Brain microvascular endothelial cell (primary cell): ENCODE measurements at places on chromosomes 6 and 20.

- DNase-seq = no peak
Measured at GRCh38 chr6:108875161-108875555, 26.9 kb downstream of the ARMC2 start.

DNA sequence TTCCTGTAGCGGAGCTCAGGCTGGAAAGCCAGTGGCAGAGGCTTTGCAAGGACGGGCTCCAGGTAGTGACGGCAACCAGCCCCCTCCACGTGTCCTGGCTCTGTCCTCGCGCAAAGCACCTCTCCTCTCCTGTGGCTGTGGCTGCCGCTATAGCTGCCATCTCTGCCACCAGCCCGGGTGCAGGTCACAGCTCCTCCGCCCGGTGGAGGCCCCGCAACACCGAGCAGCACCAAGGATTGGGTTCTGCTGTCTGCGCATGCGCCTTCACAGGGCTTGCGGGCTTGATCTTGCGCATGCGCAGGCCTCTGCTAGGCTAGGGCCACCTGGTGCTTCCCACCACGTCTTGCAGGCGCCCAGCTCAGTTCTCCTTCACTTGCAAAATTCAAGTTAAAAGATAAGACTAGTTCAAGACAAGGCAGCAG lies 625.4 kb downstream of the QKI start:
- no peak for DNase-seq

GRCh38 chr6:154981079-154981870 lies 13.8 kb upstream of the TIAM2 start:
- DNase-seq = no peak

GRCh38 chr6:133214267-133214666 lies 26.9 kb upstream of the EYA4 start:
- no peak for DNase-seq

DNA sequence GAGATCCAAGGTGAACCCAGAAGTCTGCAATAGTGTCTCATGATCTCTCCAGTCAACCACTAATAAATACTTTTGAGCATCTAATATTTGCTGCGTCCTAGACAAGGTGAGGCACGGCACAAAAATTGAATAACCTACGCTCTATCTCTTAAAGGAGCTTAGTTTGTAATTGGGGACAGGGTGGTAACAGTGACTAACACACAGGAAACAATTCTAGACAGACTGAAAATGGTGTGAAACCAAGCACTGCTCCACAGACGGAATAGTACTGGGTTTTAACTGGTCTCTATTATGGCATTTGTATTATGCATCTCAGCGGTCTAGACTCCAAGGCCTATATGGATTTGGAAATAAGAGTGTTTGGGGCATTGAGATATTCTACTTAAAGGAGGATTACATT lies 120.1 kb downstream of the CLIC5 start:
- no peak for DNase-seq

DNA sequence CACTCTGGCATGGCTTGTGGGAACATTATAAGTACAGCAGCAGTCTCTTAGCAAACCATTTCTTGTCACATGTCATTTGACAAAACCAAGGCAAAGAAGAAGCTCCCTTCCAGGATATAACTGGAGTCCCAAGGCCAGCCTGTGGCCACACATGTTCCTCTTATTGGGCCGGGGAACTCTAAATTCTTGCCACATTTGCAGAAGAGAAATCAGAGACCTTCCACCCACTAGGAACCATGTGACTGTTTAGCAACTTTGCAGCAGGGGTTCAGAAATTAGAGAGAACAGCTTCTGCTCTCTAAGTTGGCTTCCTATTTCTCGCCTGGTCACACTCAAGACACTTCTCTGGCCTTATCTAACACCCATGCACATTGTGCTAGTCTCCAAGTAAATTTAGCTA lies 20.4 kb upstream of the MEP1A start:
- no peak for DNase-seq

DNA sequence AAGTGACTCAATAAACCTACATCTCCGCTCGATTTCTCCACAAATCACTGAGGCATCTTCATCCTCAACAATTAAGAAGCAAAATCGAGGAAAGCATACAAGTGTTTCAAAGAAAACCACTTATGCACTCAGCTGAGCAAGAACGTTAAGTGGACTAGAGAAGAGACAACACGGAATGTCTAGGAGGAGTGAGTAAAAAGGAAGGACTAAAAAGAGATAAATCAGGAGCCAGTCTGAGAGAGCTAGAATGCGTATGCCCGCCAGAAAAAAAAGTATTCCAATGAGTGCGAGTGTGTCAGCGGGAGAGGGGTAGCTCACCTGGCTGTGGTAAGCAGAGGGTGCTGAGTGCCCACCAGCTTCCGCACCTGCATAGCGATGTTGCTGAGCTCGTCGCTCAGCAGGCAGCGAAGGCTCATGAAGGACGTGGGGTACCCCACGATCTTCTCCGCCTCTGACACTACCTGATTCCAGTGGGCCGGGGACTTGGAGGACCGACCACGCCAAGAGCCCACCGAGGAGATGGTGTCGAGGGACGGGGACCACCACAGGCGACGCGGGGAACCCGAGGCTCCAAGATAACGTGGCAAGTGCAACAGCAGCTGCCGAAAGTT lies 587 bp downstream of the PDSS2 start:
- no peak for DNase-seq

GRCh38 chr6:44779130-44779826 lies 391.8 kb downstream of the CDC5L start:
- no peak for DNase-seq

DNA sequence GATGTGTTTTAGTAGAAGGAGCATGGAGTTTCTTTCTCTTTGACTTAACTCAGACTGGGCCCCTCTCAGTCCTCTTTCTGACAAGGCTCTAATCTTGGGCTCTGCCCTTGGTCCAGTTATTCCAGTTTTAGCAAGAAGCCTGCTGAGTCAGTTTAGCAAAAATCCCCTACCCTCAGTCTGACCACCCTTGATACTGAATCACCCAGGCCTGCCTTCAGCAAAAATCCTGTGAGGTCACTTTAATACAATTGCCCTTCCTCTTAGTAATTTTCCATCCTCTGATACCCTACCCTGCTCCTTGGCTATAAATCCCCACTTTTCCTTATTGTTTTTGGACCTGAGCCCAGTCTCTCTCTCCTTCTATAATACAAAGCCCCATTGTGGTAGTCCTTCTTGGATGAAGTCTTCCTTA lies 326.7 kb upstream of the NOX3 start:
- DNase-seq = peak; percentile 91

- DNase-seq = no peak
Measured at GRCh38 chr6:168348186-168348585, 28.6 kb upstream of the DACT2 start.

DNA sequence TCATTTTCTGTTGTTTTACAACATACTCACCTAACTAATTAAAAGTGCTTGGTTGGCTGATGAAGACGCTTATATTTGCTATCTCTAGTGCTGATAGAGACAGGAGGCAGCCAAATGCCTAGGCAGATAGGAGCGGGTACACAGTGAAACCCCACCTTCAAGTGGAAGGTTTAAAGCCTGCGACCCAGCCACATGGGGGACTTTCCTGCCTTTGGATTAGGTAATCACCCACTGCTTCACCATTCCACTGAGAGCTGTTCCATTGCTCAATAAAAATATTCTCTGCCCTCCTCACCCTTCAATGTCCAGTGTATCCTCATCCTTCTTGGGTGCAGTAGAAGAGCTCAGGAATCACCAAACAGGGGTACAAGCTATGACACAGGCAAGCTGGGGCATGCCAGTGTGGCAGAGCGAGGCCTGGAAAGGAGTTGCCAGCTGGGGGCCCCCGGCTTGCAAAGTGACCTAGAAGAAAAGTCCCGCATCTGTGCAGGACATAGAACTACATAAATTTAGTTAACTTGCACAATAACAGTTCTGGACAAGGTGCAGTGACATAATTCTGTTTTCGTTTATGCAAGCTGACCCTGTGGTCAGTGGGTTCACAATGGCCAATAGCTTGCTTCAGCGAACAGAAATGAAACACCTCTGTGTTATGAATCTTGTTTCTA lies 112.0 kb upstream of the MLIP start:
- no peak for DNase-seq

DNA sequence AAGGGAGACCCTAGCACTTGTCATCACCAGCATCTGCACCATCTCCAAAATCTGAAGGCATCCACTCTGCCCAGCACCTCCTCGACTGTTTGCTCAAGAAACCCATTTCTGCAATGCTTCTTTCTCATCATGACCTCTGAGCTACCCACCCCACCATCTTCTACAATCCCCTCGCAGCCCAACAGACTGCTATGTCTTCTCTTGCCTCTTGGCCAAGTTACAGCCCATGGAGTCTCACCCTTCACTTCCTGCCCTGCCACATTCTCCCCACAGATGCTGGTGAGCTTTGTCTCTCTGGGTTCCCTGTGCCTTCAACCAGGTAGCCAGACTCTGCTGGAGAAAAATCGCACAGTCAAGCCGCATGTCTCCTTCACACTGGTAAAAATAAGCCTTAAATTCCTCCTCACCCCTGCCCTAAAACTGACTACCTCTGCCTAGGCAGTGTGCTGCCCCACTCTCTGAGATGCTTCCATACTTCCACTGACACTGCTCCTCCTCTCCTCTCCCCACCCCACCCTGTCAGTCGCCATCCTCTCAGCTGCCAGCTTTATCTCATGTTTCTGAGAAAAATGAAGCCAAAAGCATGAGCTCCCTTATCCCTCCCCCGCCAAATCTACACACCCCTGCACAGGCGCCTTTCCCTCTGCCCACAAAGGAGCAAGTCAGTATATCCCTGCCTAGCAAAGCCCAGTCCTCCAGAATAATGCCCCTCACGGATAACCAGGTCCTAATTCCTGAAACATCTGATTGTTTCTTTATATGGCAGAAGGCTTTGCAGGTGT lies 2.3 kb upstream of the TXNDC5 start:
- no peak for DNase-seq

DNA sequence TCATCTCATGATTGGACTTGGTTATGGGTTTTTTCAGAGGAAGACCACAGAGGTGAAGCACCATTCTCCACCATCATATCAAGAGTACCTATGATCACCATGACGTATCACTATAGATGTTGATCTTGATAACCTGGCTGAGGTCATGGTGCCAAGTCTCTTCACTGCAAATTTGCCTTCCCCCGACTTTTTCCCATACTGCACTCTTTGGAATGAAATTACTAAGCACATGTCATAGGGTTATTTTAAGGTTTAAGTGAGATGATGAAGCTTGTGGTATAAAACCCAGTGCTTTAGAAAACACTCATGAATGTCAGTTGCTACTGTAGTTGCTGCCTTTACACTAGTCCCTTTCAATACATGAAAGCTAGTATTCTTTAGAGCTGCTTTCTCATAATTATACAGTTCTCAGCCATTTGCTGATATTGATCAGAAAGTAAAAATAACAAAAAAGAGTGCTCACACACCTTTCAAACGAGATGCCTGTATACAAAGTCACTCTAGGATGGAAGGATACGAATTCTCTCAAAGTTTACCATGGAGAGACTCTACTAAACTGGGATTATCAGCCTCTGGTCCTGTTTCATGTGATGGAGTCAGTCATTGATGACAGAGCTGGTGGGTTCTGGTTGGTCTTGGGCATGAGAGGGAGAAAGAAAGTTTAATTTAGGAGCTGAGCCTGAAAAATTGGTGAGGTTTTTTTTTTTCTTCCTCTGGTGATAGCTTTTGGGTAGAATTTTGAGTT lies 228.1 kb downstream of the PRL start:
- no peak for DNase-seq

- DNase-seq = peak; percentile 45
Measured at GRCh38 chr6:78629154-78629721, 238.1 kb upstream of the IRAK1BP1 start.

DNA sequence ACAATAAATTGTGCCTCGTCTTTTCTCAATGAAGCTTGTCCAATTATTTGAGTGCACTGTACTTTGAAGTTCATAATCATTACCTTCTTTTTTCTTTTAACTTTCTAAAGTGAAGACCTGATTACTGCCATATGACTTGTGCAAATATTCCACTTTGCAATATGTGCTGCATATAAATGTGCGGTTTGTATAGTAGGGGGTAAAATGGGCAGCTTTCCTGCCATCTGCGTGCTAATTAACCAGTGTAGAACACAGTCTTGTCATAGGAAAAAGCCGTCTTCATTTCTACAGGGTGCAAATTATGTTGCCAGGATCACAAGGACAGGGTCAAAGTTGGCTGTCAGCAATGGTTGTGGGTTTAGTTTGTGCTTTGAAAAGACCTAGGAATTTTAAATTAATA lies 397.0 kb downstream of the NKAIN2 start:
- DNase-seq = no peak

- DNase-seq = no peak
Measured at GRCh38 chr20:17399303-17399985, 131.7 kb downstream of the BFSP1 start.

DNA sequence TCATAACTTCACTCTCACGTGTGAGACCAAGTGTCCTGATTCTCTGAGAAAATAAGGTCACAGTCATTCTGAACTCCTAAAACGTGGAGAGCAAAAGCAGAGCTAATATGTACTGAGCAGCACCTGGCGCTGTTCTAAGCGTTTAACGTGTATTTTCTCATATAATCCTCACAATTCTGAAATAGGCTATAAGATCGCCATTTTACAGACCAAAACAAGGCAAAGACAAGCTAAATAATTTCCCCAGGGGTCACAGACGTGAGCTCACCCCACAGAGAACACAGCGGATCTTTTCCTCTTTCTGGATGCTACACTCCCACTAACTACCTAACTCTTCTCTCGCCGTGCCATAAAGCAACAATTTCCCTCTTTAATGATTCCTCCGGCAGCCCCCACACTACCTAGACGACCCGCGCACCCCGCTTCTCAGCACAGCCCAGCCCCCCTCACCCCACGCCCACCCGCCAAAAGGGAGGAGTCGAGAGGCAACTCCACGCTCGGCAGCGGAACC lies 636 bp downstream of the SUPT3H start:
- DNase-seq = no peak

GRCh38 chr20:60785785-60786184 lies 466.3 kb upstream of the CDH4 start:
- DNase-seq = no peak

GRCh38 chr6:81876971-81877370 lies 124.5 kb upstream of the TENT5A start:
- no peak for DNase-seq

GRCh38 chr20:23609486-23610109 lies 3.9 kb upstream of the CST9 start:
- DNase-seq = no peak

- DNase-seq = no peak
Measured at GRCh38 chr6:41719436-41720261, 15.8 kb downstream of the TFEB start.

- no peak for DNase-seq
Measured at GRCh38 chr20:33651562-33652048, 10.5 kb upstream of the C20orf144 start.

DNA sequence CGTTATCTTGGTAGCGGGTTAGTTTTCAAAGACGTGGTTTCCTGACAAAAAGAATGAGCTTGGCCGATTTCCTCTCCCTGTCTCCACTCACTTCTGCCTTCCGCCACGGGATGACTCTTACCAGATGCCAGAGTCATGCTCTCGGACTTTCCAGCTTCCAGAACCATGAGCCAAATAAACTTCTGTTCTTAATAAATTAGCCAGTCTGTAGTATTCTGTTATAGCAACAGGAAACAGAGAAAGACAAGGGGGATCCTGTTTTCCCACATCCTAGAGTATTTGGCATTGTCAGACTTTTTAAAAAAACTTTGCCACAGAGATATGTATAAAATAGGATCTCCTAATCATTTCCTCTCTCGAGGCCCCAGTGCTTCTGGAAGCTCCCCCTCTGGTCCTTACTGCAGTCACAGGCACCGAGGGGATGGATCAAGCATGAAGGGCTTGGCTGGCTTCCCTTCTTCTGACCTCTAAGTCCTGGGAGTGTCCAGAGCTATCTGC lies 84.9 kb upstream of the NAA20 start:
- DNase-seq = peak; percentile 67

GRCh38 chr20:37970856-37971245 lies 62.4 kb downstream of the TTI1 start:
- DNase-seq = no peak

GRCh38 chr6:134920422-134920821 lies 29.5 kb downstream of the ALDH8A1 start:
- DNase-seq = no peak
